Endodermal cell (in vitro differentiated cells): ENCODE measurements at places on chromosomes 7 and 10.

GRCh38 chr10:133245439-133246235 is 8.0 kb downstream of the VENTX start:
- DNase-seq: peak; percentile 79

DNA sequence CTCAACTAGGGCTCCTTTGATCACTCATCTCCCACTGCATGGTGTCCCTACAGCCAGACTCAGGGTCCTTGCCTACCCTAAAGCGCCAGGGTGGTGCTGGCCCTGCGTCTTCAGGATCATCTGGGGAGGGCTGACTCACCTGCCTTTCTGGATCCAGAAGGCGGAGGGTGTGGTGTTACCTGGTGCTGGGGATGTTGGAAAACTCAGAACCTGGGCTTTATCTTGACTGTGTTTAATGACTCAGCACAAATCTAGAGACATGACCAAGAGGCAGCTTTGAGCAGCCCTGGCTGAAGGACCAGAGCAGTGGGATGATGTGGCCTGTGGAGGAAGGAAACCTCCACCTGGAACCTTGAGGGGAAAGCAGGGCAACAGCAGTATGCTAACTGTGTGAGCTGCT is 96.5 kb downstream of the GRK5 start:
- DNase-seq: no peak

DNA sequence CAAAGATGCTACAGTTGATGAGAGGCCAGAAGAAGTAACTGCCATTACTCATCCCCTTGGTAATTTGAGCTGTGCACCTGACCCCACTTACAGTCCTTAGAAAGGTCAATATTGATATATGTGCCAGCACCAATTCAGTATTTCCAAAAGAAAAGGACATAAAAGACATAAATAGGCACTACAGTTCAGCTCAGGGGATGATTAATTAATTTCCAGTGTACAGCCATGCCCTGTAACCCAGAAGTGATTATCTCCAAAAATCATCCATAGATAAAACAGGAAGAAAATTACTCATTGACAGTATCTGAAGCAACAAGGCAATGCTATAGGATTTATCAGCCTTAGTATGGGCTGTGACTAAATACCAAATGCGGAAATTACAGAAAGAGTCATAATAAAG is 82.4 kb downstream of the PHYHIPL start:
- DNase-seq: no peak

DNA sequence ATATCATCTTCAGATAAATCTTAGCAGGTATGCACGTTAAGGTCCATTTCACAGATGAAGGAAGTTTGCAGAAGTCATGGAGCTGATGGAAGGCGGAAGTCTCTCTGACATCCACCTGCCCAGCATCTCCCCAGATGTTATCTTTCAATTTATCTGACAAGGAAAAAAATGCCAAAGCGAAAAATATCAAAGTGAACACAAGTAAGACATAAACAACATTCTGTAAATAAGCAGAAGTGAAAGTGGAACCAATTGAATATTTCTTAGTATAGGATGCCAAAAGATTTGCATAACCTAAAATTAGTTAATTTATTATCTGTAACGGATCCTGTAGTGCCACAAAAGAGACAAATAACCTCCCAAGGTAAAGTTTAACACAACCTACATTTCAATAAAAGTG is 73.6 kb upstream of the NEBL start:
- DNase-seq: no peak

- DNase-seq: no peak
These were observed 8.8 kb downstream of the TRIM8 start for GRCh38 chr10:102653060-102653459.

- DNase-seq: no peak
These were observed 618.5 kb upstream of the ANKRD30A start for GRCh38 chr10:36506697-36507496.

DNA sequence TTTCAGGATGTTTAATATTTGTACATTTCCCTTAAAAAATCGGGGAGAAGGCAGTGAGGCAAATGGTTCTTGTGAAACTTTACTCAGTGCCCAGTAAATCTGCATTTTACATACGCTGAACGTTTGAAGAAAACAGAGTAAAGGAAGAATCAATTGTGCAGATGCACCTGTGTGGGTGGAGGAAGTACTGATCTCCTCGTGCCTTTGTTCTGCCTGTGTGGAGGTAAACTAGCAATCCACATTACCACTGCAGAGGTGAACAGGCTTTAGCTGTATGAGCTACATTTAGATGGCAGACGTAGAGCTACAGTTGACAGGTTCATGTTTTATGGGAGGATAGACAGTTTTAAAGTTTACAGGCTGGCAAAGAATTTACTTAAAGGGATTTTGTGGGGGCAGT is 62.7 kb upstream of the VIPR2 start:
- peak; percentile 12 for DNase-seq

DNA sequence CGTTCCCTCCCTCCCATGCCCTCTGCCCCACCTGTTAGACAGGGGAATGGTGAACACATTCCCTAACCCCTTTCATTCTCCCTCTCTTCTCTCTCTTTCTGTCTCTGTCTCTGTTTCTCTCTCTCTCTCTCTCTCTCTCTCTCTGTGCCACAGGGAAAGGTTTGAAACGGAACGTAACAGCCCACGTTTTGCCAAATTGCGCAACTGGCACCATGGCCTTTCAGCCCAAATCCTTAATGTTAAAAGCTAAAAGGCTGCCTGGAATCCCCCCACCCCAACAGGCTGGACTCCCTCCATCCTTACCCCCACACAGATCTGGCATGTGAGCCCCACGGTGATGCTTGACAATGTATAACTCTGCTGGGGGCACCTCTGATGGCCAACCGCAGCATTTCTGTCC is 30.8 kb downstream of the LDB3 start:
- no peak for DNase-seq

DNA sequence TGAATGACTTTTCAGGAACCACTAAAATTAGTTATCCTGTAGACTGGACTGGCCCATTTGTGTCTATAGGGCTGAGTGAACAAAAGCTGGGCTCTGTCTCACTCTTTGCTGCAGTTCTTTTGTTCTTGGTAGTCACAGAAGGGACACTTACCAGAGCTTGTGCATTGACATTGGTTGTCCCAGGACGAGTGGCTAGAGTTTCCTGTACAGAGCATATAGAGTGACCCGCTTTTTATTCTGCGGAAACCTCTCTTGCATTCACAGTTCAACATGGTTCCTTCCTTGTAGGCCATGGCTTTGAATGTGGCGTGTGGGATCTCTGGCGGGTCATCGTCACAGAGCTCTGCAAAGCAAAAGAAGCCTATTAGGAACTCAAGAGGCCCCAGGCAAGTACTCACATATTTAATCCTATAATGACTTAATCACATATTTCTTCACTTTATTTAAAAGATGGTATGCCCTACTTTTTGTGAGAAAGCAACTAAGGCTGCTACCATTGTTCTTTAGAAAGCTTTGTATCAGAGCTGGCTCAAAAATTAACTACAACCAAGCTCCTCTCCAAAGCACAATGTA is 36.4 kb downstream of the IL2RA start:
- DNase-seq: no peak

DNA sequence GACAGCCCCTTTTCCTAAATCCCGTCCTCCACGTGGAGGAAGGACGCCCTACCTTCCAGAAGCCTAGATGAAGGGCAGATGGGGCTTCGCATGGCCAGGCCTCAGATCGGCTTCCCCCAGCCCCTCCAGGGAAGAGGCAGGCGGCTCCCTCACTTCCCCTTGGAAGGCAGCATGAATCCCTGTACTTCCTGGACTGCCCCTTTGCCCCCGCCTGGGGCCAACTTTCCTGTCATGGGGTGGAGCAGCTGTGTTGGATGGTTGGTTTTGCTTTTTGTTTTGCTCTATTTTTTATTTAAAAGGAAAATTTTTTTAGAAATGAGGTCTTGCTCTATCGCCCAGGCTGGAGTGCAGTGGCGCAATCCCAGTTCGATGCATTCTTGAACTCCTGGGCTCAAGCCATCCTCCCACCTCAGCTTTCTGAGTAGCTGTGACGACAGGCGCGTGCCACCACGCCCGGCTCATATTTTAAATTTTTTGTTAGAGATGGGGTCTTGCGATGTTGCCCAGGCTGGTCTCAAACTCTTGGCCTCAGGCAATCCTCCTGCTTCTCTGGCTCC is 27.2 kb downstream of the GTF2IRD1 start:
- no peak for DNase-seq

DNA sequence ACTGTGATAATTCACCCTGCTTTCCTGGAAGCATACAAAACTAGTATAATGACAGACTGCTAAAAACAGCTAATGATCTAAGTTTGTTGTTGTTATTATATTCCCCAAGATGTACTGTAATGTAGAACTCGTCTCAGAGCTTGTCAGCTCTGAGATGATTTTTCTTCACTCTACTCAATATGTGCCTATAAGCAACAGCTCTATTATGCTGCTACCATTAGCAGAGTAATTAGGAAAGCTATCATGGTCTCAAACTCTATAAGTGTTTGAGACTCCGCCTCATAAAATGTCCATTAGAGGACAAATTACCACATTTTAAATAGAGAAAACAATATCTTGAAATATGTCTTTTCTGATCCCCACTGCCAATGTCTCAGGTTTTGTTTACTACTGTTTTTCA is 476.5 kb upstream of the PCDH15 start:
- no peak for DNase-seq

DNA sequence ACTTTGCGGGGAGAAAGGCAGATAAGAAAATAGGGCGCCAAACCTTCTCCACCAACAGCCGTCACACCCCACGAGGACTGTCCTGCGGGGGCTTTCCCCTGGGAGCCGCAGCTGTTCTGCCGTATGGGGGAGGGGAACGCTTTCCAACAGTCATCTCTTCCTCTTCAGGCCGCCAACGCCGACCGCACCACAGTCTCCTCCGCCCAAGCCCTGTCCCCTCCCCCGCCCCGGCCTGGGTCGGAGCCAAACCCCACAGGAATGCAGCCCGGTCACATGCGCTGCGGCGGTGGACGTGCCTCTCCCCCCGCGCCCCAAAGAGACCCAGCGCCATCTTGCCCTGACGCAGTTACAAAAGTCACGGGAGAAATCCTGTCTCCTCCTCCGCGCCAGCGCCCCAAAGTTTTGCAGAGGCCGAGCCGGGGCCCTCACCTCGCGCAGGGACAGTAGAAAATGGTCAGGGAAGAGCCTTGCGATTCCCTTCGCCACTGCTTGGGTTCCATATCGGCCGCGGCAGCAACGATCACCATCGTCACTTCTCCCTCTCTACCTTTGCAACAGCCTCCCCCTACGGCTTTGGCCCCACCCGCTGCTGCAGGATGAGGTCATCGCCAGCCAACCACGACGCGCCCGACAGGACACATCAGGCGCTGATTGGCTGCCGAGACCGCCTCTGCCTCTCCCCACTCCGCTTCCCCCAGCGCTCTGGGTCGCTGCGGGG is 1.3 kb upstream of the KMT2E start:
- peak; percentile 98 for DNase-seq

- no peak for DNase-seq
These were observed 16.6 kb upstream of the ACSM6 start for GRCh38 chr10:95177429-95177828.

DNA sequence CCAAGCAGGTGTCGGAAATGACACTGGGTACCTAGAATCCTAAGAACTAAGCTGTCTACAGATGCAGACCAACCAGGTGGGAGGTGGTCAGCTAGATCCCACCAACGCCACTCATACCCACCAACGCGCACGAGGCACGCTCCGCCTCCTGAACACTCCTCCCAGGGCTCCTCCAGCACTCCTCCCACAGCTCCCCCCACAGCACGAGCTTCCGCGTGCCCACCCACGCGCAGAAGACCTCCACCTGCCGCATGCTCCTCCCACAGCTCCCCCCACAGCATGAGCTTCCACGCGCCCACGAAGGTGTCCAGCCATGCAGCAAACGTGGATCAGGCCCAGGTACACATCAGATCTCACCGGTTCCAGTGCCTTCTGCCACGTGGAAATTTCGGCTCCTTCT is 196.0 kb downstream of the MAD1L1 start:
- DNase-seq: no peak
